ENCODE measurements at places on chromosomes 11 and 22. TPM values are rescaled to one million over a fixed set of nuclear protein-coding genes. Genes with fewer than 3 reads are reported as not detected.

GRCh38 chr22:17634696-17635095, 3.9 kb upstream of the BCL2L13 start:
- no peak for DNase-seq
- no peak overlapping the region for H3K4me3 ChIP-seq
- no peaks in the 10 kb centered on the region for H3K36me3 ChIP-seq
- H3K27ac ChIP-seq: no peak overlapping the region
- H3K27me3 ChIP-seq: no peaks in the 10 kb centered on the region

DNA sequence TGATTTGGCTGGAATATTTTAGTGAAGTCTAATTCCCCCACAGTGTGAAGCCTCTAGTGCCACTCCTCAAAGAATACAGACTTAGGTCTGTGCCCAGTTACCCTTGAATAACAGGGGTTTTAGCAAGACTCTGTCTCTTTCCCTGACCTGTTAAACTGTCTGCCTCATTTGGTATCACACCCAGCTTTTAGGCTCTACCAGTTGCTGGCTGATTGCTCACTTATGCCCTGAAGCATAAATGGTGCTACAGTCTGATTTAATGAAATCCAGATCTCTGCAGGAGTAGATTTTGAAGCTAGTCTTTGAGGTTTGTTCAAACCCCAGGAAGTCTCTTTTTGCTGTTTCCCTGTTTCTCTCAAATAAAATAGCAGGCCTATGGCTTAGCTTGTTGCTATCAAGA, 45.2 kb upstream of the LIPT2 start:
- peaks cover 15% of the 10 kb centered on the region for H3K36me3 ChIP-seq
- no peak overlapping the region for H3K27ac ChIP-seq
- H3K27me3 ChIP-seq: peaks cover 2% of the 10 kb centered on the region

DNA sequence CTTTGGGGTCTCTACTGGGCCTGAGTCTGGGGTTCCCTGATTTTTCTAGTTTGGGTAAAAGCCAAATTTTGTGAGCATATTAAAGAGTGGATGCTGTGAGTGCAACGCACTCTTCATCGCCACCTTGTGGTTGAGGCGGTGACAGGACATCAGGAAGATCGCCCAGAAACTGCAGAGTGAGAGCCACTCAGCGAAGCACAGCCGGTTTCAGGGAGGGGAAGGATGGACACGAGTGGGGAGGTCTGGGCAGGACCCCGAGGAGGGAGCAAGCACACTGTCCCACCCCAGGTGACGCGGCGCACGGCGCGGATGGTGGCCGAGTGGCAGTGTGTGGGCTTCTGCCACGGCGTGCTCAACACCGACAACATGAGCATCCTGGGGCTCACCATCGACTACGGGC, 9.1 kb downstream of the SELENOO start:
- peaks cover 16% of the 10 kb centered on the region for H3K4me1 ChIP-seq
- H3K27ac ChIP-seq: peak overlapping the region; percentile 79
- peak; percentile 62 for DNase-seq
- H3K4me3 ChIP-seq: peak overlapping the region; percentile 68

- no peak for DNase-seq
- peaks cover under 1% of the 10 kb centered on the region for H3K27me3 ChIP-seq
- H3K36me3 ChIP-seq: no peaks in the 10 kb centered on the region
Observed at GRCh38 chr11:92762121-92762540, 207.3 kb upstream of the MTNR1B start.

- H3K36me3 ChIP-seq: no peaks in the 10 kb centered on the region
- no peak overlapping the region for H3K4me3 ChIP-seq
- peak; percentile 55 for DNase-seq
- peaks cover 6% of the 10 kb centered on the region for H3K4me1 ChIP-seq
Observed at GRCh38 chr11:117426297-117426685, 98.6 kb downstream of the CEP164 start.

DNA sequence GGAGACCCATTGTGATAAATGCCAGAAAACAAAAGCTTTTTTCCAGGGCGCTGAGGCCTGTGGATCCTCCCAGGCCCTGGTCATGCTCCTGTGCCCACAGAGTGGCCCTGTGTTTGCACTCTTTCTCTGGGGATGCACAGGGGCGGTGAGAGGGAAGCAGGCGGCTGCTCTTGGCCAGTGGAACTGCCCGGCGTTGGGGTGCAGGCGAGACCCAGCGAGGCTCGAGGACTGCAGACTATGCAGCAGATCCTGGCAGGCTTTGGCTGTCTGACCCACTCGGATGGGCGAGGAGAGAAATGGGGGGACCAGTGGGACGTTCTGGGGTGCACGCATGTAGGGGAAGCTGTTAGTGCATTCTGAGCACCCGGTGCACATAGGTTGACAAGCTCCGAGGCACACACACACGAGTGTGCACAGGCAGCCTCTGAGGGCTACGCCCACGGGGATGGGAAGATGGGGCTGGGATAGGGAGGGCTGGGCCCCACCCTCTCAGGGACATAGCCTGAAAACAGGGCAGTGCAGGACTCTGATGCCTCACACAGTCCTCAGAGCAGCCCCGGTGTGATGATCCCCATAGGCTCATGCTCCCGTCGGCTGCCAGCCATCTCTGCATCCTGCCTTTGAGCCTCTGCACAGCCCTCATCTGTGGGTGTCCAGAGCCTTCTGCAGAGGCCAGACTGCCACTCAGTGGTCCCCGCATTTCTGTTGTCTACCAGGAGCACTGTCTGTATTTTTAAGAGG, 1233.5 kb downstream of the BRD1 start:
- H3K27me3 ChIP-seq: no peaks in the 10 kb centered on the region
- H3K4me3 ChIP-seq: no peak overlapping the region
- no peaks in the 10 kb centered on the region for H3K4me1 ChIP-seq
- DNase-seq: no peak
- no peak overlapping the region for H3K27ac ChIP-seq

DNA sequence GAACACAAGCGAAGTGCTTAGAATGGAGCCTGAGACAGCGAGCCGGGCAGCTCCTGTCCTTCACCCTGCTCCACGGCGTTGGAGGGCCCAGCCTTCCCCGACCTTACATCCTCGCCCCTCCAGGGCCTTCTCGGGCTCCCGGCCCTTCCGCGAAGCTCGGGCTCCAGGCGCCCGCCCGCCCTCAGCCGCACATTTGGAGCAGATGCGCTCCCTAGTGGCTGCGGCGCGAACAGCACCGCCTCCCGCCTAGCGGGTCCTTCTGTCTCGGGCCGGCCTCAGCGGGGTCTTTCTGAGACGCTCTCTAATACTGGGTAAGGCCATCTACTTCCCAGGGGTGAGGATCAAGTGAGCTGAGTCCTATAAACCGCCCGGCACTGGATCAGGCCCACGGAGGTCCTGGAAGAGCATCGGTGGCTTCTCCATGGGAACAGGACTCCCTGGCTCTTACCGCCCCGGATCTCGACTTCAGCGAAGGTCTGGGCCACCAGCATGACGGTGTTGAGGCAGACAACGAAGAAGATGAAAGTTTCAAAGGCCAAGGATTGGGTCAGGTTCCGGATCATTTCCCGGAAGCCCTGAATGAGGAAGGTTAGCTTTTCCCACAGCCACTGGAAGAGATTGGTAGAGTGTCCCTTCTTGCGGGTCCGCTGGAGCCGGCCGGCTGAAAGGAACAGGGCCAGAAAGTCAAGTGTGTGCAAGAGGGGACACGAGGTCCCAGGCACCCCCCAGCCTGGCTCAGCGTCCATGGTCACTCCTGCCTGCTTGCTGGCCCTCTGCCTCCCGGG, 3.7 kb downstream of the CATSPER1 start:
- H3K4me3 ChIP-seq: peak overlapping the region; percentile 14
- no peaks in the 10 kb centered on the region for H3K36me3 ChIP-seq

- no peak for DNase-seq
- peaks cover 46% of the 10 kb centered on the region for H3K4me1 ChIP-seq
- H3K36me3 ChIP-seq: peaks cover 12% of the 10 kb centered on the region
- H3K27ac ChIP-seq: peak overlapping the region; percentile 49
- H3K4me3 ChIP-seq: peak overlapping the region; percentile 30
Observed at GRCh38 chr11:298406-299065, 790 bp downstream of the IFITM5 start.

DNA sequence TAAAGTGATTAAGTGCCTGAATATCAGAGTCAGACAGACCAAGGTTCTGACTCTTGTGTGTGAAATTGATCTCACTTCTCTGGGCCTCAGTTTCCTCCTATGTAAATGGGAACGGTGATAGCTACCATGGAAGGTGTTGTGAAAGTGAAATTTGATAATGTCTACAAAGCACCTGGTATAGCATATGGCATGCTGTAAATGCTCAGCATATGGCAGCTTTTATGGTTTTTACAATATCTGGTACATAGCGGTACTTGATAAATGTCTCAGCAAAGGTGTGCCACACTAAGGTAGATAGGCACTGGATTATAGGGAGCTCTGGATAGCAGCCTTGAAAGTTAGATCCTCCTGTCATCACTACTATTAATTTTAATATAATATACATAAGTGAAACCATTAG, 19.9 kb downstream of the POU2AF2 start:
- no peaks in the 10 kb centered on the region for H3K36me3 ChIP-seq
- DNase-seq: no peak
- peaks cover 6% of the 10 kb centered on the region for H3K27me3 ChIP-seq
- H3K4me1 ChIP-seq: peaks cover 4% of the 10 kb centered on the region
- no peak overlapping the region for H3K4me3 ChIP-seq

DNA sequence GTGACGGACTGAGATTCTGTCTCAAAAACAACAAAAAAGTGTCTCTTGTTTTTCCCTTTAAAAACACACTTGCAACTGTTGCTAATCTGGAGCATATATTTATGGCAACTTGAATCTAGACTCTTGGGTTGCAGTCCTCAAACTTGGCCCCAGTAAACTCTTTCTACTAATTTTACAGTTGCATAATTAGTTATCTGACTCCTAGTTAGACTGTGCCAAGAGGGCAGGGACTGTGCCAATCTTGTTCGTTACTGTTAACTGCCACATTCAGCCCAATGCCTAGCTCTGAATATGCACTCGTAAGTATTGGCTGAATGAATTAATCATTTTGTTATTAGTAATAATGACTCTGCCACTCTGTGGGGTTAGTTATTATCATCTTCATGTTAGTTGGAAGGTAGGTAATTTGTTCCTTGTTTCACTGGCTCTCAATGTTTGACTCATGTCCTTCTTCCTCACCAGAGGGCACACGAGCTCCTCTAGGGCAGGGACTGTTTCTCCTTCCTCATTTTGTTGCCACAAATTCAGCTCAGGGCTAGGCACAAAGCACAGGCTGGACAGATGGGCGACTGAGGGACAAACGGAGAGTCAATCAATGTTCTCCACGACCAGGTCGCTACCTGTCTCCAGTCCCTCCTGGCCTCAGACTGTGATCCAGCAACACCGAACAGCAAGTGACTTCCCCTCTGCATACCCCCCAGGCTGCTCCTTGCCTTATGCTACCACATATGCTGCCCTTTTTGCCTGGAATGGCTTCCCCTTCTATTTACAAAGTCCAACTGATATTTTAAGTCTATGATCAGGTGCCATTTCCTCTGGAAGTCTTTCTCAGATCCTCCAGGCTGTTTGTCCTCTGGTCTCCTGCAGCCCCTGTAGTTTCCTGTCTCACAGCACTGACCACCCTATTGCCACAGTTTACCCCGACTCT, 9.0 kb downstream of the CLPB start:
- H3K27me3 ChIP-seq: no peaks in the 10 kb centered on the region
- H3K36me3 ChIP-seq: peaks cover 9% of the 10 kb centered on the region
- H3K4me3 ChIP-seq: no peak overlapping the region
- peaks cover 22% of the 10 kb centered on the region for H3K4me1 ChIP-seq
- H3K27ac ChIP-seq: no peak overlapping the region
- no peak for DNase-seq

DNA sequence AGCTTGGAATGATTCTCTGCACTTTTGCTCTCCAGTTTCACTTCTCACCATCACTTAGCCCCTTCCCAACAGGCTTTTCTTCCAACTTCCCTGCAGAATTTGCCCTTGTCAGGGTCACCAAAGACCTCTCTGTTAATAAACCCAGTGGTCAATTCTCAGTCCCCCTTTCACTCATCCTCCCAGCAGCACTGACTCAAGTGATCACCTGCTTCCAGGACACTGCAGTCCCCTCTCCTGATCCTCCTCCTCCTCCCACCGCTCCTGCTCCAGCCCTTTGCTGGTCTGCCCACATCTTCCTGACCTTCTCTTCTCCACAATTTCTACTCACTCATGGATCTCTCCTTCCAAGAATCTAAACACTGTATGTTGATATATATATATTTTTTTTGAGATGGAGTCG, 57.9 kb downstream of the SHISAL1 start:
- H3K4me3 ChIP-seq: no peak overlapping the region
- H3K27me3 ChIP-seq: peaks cover 8% of the 10 kb centered on the region
- H3K4me1 ChIP-seq: peaks cover 10% of the 10 kb centered on the region
- no peak overlapping the region for H3K27ac ChIP-seq

OR52H1 gene
- not detected for total RNA-seq

PATE2 gene
- total RNA-seq: not detected

SCO2 gene
- not detected for total RNA-seq

EHBP1L1 gene
- 101 TPM for total RNA-seq

GLB1L2 gene
- 1.5 TPM for total RNA-seq

CREB3L1 gene
- total RNA-seq: not detected

TOLLIP gene
- total RNA-seq: 38.6 TPM

SYCE3 gene
- not detected for total RNA-seq

CD248 gene
- 37.0 TPM for total RNA-seq

APOA1 gene
- 0.81 TPM for total RNA-seq

VPS51 gene
- 274 TPM for total RNA-seq

FHIP1B gene
- total RNA-seq: 48.5 TPM

CDCA5 gene
- total RNA-seq: 0.60 TPM
